ENCODE measurements at places on chromosomes 12 and 14.

GRCh38 chr12:89704457-89704856 is 4.2 kb downstream of the ATP2B1 start:
- no peak for DNase-seq

DNA sequence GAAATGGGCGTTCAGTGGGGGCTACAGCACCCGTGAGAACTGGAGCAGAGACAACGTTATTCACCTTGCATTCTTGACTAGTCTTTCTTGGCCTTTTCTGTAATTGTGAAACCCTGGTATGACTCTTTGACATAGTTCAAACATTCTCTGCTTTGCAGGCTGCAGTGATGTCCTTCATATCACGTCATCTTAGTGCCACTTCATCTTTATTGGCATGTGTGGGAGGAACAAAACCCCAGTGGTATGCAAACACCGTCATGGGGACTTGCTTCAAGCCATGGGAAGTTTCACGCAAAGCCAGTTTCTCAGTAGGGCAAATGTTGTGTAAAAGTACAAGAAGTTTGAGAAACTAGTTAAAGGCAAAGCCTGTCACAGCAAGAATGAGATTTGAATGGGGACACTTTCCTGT is 20.2 kb upstream of the DUSP16 start:
- no peak for DNase-seq

DNA sequence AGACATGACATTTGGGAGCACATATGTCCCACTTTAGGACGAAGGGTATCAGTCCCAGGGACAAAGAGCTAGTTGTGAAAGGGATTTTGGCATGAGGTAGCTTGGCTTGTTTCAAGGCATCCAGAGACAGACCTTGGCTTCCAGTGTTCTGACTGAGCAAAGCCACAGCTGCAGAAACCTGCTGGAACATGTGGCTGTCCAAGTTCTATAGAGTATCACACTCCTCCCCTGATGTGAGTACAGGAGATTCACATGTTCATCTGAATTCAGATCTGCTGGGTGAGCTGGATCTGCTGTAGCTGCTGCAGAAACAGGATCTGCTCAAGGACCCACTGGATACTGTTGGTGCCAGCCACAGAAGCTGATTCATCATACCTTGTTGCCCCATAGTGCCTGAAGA is 10.1 kb upstream of the C14orf39 start:
- DNase-seq = no peak

DNA sequence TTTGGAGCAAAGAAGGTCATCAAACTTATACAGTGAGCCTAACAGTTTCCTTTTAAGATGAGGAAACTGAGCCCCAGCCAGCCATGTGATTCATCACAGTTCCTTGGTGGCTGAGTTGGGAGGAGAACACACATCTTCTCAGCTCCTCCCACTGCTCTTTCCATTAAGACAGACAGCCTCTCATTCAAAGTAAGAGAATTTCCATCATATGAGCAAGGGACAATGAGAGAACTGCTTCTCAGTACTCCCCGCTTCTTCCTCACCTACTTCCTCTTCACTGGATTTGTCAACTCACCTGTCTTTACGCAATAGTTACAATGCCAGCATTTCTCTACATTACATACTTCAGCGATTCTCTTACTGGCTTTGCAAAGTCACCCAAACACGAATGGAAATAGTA is 2.2 kb downstream of the IFNG start:
- no peak for DNase-seq

- no peak for DNase-seq
Measured at GRCh38 chr12:12716151-12716792, 896 bp upstream of the CDKN1B start.

- no peak for DNase-seq
Measured at GRCh38 chr12:53966085-53966384, 6.9 kb upstream of the HOXC11 start.

DNA sequence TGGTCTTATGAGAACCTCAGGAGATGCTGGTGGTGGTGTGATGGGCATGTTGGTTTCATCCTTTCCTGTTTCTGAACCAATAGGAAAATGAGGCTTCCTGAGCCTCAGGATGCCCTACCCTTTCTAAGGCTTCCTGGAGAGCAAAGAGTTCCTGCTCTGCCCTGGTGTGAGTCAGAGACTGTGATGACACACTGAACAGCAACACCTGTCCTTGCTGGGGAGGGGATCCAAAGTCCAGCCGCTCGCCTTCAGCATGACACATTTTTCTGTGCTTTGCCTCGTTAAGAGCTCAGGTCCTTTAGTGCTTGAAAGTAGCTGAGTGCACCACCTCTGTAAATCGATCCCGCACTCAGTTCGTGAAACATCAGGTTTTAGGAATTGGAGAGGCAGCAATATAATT is 116.0 kb downstream of the CACNA1C start:
- no peak for DNase-seq

GRCh38 chr12:47939009-47939601 is 24.3 kb upstream of the TMEM106C start:
- no peak for DNase-seq

- DNase-seq = no peak
Measured at GRCh38 chr14:23881282-23881681, 72.3 kb upstream of the DHRS4 start.

DNA sequence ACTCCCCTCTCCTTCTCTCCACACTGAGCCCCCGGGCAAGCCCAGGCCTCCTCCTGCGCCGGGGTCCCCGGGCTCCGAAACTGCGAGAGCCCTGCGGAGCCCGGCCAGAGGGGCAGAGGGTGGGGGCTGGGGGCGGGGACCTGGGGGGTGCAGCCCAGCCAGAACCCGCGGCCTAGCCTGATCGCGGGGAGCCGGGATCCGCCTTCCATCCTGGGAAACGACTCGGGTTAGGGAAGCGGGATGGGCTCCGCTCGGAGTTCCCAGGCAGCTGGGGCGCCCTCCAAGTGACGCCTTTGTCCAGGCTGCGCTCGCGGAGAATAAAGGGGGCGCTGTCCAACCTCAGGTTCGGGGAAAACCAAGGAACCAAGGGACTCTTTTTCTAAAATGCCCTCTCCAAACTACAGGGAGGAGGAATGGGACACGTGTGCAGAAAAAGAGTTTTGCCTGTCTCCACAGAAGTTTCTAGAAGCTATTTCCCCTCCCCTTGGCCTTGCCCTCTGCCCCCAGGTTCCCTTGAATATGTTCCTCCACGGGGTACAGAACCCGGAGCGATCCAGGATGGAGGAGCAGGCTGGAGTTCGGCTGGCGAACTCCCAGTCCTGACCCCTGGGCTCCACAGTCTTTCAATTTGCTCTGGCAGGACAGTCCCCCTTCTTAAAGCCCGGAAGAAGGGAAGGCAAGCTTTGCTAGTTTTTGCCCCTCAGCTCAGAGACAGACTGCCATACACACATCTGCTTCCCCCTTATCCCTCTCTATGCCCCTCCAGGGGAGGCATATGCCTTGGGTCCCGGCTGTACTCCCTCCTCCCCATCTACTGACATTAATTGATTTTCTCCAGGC is 13.9 kb downstream of the NKX2-1 start:
- DNase-seq = no peak

- no peak for DNase-seq
Measured at GRCh38 chr12:57027011-57027804, 10.9 kb upstream of the TAC3 start.

DNA sequence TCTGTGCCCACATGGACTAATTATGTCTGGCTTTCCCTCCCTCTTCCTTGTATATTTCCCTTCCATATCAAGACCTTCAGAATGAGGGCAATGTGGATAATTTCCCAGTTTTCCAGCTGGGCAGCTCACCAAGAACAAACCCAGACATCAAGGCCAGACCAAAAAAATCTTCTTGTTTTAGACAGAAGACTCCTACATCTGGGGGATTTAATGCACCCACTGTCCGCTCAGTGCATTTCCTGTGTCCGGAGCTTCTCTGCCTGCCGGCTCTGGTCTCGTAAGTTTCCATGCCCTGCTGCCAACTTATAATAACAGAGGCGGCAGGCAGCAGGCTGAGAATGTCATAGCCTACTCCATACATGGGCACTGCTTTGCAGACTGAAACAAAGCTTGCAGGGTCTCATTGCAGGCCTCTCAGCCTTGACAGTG is 207.2 kb upstream of the BCL2L14 start:
- no peak for DNase-seq

GRCh38 chr14:90624227-90624626 is 192.0 kb downstream of the TTC7B start:
- no peak for DNase-seq

DNA sequence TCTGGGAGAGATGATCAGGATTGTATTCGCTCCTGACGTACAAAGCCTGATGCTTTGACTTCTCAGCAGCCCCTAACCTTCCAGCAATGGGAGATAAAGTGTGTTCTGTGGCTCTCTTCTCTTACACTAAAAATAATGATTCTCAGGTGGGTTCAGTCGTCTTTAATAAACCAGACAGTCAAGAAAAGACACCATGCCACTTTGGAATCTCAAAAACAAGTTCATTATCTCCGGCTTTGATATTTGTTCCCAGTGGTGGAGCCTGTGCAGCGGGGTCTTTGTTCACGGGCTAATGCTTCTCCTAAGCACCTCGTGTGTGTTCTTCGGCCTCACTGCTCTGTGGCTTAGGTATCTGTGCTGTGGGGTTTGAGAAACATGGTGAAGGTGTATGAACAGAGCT is 1.6 kb downstream of the ACVR1B start:
- DNase-seq = no peak

GRCh38 chr14:51328772-51329353 is 88.8 kb downstream of the TMX1 start:
- no peak for DNase-seq

- DNase-seq = no peak
Measured at GRCh38 chr12:52213564-52214420, 19.3 kb upstream of the KRT7 start.

DNA sequence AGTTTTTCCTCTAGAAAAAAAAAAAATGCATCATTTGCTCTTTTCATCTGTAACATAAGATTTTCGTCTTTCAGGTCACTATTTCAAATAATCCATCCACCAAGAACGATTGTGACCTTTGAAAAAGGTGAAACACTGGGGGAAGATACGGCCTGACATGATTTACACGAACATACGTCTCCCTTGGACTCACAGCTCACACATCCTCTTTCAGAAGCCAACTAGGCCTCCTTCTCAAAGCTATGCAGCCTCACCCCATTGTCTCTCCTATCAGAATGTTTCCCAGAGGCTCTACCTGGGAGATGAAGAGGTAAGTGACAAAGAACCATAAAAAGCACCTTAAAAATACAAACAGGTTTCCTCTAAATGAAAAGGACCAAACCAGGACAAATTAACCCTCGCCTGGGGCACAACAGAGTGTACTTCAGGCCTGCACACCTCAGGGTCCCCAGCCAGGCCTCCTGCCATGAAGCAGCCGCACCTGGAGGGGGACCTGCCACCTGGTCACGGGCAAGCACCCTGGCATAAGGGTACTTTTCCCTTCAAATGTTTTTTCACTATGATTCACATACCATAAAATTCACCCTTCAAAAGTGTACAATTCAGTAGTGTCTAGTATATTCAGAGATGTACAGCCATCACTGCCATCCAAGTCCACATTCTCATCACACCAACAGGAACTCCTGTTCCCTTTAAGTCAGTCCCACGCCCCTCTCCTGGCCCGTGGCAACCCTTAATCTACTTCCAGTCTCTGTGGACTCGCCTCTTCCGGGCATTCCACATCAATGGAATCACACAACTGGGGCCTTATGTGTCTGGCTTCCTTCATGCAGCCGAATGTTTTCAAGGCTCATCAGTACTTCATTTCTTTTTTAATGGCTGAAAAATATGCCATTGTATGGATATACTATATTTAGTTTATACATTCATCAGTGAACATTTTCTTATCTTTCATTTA is 5.4 kb downstream of the SLC15A4 start:
- no peak for DNase-seq

- DNase-seq = no peak
Measured at GRCh38 chr14:71061458-71061857, 154.2 kb downstream of the PCNX1 start.

GRCh38 chr12:114063435-114063834 is 97.3 kb upstream of the RBM19 start:
- no peak for DNase-seq

All from stimulated activated CD8-positive, alpha-beta memory T cell treated with anti-CD3 and anti-CD28 coated beads, Interleukin-12 subunit alpha, Interleukin-12 subunit beta, amount 100 ng/mL, for 4 hours (primary cell).